CD4-positive, alpha-beta T cell treated with Interleukin-17A for 4 hours (primary cell): ENCODE measurements at places on chromosomes 4 and X.

DNA sequence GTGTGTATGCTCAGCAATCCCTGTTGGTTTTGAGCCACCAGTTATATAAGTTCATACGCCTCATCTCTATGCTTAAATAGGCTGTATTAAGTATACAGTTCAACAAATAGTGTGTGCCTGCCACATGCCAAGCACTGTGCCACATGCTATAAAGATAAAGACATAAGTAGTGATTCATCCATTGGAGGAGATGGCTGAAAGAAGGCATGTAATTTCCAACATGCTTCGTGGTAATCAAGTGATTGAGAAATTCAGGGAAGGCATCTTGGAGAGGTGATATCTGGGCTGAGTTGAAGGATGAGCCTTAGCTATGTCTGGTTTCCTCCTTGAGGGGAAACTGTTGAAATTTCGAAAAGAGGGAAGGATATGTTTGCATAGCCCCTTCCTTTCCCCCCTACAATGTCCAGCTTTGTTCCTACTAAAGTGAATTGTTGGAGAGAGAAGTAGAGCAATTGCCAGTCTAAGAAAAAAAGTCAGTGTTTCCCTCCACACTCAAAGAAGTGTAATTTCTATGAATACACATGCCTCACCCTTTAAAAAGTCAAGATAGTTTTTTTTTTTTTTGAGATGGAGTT lies 96.5 kb downstream of the ARHGAP10 start:
- DNase-seq = no peak

GRCh38 chr4:137200322-137200721 lies 332.0 kb downstream of the PCDH18 start:
- DNase-seq = no peak

DNA sequence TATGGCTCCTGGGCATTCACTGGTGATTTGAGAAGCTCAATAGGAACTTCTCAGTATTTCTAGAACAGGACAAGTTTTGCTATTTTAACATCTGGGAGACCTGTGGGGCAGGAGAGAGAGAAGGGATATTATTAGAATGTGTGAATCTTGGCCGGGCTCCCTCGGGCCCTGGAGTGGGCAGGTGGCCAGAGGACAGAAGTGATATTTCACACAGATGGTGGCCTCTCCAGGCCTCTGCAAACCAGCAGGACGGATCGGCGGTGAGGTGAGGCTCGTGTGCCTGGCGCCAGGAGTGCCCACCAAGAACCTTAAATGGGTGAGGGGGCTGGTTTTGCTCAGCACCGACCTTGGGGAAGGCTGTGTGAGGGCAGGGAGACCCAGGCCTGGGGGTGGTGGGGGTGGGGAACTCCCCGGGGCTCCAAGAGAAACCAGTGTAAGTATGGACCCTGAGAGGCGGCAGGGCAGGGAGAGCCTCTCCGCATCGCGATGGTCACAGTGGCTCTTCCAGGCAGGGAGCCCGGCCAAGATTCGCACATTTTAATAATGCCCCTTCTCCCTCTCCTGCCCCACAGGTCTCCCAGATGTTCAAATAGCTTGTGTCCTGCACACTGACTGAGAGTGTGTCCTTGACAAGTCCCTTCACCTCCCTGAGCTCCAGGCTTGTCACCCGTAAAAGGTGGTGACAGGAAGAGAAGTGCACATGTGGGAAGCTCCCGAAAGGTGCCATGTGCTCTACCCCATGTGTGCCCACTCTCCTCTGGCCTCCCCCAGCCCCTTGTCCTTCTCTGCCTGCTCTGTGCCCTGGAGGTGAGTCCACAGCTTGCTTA lies 64.9 kb downstream of the SORCS2 start:
- no peak for DNase-seq

- DNase-seq = no peak
Observed at GRCh38 chr4:99235955-99236354, 16.9 kb upstream of the ADH6 start.

- no peak for DNase-seq
Observed at GRCh38 chrX:50206753-50207152, 2.2 kb downstream of the CCNB3 start.

DNA sequence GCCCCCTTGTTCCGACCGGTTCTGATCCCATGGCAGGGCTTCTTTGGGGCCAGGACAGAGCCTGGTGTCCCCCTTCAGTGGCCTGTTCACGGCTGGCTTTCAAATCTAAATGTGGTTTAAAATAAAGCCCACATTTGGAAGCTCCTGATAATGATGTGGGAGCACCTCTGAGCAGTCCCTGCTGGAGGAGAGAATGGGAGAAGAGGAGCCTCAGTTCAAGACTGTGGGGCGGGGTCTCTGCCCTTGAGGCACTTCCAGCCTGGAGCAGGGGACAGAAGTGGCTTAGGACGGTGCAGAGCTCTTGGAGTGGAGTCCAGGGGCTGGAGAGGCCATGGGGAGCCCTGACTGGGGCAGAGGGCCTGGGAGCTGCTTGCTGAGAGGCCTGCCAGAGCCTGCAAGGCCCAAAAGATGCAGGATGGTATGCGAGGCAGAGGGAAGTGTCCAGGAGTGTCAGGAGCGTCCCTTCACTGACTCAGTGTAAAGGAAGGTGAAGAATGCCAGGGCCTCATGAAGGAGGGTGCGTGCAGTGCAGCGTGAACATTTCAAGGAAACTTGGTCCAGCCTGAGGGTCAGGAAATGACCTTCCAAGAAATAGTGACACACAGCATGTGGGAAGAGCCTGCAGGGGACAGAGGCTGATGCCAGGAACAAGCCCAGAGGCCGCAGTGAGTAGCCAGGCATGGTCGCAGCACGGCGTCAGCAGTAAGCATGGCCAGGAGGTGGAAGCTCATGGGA lies 21.1 kb upstream of the TADA2B start:
- DNase-seq = no peak

GRCh38 chr4:41722181-41722580 lies 26.3 kb downstream of the PHOX2B start:
- no peak for DNase-seq

DNA sequence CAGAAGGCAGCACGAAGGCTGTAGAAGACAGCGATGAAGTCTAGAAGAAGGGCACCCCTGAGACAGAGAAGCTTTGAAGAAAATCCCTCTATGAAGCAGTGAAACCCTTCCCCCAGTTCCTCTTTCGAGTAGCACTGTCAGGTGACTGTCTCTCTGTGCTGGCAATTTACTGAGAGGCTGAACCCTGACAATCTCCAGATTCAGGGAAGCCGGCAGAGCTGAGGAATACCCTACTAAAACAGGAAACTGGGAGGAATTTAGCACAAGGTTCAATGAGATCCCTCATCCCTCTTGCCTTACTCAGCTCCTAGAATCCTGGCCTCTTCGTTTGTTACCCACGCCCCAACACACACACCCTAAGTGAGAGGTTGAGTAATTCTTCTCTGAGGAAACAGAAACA lies 239.7 kb upstream of the NOCT start:
- no peak for DNase-seq

- DNase-seq = no peak
Observed at GRCh38 chr4:183889190-183889589, 15.9 kb upstream of the STOX2 start.

GRCh38 chr4:3473996-3474765 lies 11.1 kb downstream of the DOK7 start:
- no peak for DNase-seq

- DNase-seq = no peak
Observed at GRCh38 chrX:8607326-8607725, 124.6 kb downstream of the ANOS1 start.

DNA sequence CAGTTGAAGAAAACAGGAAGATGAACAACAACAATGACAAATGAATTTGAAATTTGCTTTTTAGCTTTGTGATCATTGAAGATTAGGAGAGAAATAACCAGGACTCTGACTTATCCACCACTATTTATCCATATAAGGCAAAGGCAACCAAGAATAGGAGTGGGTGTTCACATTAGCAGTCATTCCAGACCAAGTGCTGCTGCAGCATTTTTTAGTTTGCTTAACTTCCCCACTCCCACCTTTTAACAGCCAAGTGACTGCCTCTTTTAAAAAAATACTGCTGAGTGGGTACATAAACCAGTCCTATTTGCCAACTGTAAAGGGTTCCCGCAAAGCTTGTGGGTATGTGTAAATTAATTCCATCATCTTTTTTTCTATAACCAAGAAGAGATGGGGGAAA lies 230.9 kb downstream of the IQCM start:
- no peak for DNase-seq
